Stimulated activated CD8-positive, alpha-beta memory T cell treated with anti-CD3 and anti-CD28 coated beads, Interleukin-7, amount 100 ng/mL, for 48 hours (primary cell): ENCODE measurements at places on chromosomes 5 and 9.

- DNase-seq = no peak
Measured at GRCh38 chr5:173435447-173435846, 107.2 kb upstream of the STC2 start.

- no peak for DNase-seq
Measured at GRCh38 chr5:15079566-15079965, 208.0 kb upstream of the ANKH start.

- DNase-seq = no peak
Measured at GRCh38 chr5:131610198-131611063, 24.6 kb downstream of the RAPGEF6 start.

- DNase-seq = no peak
Measured at GRCh38 chr9:90169490-90169889, 473.1 kb downstream of the DIRAS2 start.

- DNase-seq = no peak
Measured at GRCh38 chr9:126406075-126406667, 79.5 kb downstream of the MVB12B start.

DNA sequence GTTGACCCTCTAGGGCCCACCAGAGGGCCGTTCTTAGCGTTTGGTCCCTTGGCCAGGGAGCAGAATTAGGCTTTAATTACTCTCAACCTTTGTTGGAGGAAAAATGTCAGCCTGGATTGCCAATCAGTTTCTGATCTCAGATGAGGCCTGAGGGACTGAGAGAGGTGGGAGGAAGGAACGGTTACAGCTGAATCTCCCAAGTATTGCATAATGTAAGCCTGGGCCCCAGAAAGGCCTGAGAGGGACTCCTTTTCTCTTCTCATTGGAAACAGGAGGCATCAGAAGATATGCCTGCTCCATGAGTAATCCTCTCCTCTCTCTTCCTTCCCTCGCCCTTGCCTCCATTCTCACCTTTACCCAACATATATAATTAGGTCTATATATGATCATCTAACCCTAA is 105.7 kb downstream of the INSYN2B start:
- DNase-seq = no peak
